H4 (cell line): ENCODE measurements at places on chromosomes 12 and 14.

DNA sequence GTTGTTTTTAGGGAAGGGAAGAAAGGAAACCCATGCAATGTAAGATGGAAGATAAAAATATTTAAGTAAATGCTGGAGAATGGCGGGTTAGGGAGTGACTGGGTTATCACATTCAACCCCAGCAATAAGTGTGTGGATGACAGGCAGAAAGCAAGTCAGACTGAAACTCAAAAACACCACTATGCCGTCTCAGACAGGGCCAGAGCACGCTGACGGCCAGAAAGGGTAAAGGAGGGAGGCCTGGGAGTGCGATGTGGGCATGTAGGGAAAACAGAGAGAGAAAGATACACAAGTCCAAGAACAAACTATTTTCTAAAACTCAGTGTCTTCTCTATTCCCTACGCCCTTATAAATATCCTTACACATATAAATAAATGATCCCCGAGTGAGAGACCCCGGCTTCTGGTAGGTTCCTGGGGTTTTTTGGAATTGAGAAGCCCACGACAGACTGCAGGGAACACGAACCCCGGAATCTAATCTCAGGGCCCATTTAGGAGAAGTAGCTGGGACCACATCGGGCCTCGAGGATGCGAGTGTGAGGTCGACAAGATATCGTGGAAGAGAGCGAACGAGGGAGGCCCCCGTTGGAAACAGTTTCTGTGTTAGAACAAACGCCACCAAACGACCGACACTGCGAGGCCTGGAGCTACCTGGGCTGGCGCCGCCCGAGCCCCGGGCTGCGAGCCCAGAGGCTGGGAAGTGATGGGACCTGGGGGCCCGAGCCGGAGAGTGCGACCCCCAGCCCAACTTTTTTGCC, 735 bp upstream of the OTX2 start:
- no peak for DNase-seq

DNA sequence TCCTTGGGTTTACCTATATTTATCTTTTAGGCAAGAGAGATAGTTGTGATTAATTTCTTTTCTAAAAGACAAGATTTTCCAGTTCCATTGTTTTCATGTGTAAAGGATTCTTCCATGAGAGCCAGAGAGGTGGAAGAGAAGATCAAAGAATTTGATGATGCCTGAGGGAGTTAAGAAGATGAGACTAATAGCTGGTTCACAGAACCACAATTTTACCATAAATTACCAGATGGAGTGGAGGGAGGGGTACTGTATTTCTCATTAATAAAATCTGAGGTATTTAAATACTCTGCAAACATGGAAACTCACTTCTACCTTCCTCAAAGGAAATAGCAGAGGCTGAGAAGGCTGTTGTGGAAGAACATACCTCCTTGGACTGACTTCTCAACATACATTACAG, 34.6 kb downstream of the ALKBH1 start:
- no peak for DNase-seq

DNA sequence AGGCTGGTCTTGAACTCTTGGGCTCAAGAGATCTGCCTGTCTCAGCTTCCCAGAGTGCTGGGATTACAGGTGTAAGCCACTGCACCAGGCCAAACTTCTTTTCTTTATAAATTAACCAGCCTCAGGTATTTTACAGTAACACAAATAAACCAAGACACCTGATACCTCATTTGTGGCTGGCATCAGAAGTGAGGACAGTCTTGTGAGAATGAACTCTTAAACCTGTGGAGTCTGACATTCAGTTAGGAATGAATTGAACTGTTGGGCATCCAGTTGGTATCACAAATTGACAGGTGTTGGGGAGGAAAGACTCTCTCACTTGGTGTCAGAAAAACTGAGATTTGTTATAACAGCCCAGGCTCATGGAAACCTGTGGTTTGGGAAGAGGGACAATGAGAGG, 120.5 kb downstream of the DENND5B start:
- no peak for DNase-seq

DNA sequence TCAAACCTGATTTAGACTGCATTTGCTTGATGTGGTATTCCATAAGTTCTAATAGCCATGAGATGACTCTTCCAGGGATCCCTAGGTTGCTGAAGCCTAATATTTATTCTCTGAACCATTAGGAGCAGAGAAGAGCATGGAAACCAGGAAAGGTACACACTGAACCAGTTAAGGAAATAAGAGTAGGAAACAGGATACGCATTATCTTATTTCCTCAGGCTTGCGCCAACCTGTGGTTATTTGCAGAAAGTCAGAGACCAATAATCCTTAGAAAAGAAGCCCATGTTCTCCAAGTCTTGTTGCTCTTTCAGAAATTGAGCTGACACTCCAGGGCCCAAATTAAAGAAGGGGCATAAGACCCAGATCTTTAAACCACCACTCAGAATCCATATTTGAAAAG, 41.8 kb upstream of the SMUG1 start:
- no peak for DNase-seq

- DNase-seq = no peak
Measured at GRCh38 chr14:99232714-99233214, 39.2 kb downstream of the BCL11B start.

- DNase-seq = no peak
Measured at GRCh38 chr12:2337031-2338010, 284.5 kb downstream of the CACNA1C start.

GRCh38 chr12:269191-269590, 6.6 kb upstream of the SLC6A13 start:
- no peak for DNase-seq

GRCh38 chr12:121172145-121172544, 37.8 kb upstream of the P2RX4 start:
- DNase-seq = no peak

DNA sequence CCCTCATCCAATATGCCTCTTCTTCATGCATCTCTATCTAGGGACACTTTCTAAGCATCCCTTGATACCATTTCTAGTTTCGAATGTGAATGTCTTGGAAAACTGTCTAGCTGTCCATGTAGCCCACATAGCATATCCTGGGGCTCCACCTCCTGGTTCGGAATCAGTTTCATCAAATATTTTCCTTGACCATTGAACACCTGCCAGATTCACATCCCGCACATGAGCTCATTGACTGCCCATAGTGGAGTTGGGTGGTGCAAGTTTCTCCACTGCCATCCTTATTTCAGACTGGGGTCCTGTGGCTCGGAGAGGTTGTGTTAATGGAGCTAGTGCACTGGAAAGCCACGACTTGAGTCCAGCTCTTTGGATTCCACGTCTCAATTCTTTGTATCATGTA, 58.6 kb upstream of the TMEM263 start:
- no peak for DNase-seq

DNA sequence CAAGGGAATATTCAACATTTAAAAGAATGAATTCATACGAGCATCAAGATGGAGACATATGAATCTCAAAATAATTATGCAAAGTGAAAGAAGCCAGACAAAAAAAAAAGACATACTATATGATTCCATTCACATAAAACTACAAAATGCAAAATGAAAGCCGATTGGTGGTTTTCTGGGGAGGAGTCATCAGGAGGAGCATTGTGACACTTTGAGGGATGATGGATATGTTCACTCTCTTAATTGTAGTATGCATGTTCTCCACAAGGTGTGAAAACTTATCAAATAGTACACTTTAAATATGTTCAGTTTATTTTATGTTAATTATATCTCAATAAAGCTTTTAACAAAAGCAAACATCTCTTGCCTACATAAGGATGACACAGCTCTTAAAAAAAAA, 13.5 kb downstream of the OLR1 start:
- DNase-seq = no peak

DNA sequence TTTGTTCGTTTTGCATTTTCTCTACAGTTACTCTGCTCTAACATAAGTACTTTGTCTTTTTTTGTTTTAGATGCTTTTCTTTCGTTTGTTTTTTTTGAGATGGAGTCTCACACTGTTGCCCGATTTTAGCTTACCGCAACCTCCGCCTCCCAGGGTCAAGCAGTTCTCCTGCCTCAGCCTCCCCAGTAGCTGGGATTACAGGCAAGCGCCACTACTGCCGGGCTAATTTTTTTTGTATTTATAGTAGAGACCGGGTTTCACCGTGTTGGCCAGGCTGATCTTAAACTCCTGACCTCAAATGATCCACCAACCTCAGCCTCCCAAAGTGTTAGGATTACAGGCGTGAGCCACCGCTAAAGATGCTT, 2.7 kb downstream of the DIP2B start:
- no peak for DNase-seq

DNA sequence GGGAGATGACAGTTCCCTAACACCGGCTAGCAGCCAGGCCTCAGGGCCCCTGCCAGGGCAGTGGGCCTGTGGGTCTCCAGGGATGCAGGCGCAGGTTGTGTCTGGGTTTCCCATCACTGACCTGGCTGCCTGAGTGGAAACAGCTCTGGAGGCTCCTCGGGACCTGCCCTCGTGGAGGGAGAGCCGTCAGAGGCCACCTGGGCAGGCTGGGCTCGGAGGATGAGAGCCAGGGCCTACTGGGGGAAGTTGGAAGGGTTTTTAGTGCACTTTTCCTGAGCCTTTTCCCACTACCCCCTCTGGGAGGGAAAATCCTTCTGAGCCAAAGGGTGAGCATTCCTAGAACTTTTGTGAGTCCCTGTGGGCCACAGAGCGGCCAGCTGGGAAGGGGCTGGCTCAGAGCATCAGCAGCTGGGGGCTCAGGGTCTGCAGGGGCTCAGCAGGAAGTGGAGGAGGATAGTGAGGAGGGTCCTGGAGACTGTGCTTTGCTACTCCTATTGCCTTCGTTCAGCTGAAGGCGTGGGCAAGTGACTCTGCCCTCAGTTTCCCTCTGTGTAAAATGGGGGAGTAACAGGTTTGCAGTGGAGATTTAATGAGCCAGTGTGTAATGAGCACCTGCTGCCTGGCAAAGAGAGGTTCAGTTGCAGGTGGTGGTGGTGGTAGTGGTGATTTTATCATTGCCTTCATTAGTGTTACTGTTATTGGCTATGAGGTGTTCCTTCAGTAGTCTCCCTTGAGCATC, 1.8 kb downstream of the SH2B3 start:
- no peak for DNase-seq

GRCh38 chr14:100051543-100051942, 13.7 kb upstream of the EVL start:
- DNase-seq = no peak

GRCh38 chr12:98651328-98651727, 6.2 kb downstream of the APAF1 start:
- DNase-seq = no peak

GRCh38 chr12:12686925-12687324, 9.1 kb downstream of the GPR19 start:
- no peak for DNase-seq

GRCh38 chr12:53223389-53224060, 8.5 kb downstream of the RARG start:
- no peak for DNase-seq

DNA sequence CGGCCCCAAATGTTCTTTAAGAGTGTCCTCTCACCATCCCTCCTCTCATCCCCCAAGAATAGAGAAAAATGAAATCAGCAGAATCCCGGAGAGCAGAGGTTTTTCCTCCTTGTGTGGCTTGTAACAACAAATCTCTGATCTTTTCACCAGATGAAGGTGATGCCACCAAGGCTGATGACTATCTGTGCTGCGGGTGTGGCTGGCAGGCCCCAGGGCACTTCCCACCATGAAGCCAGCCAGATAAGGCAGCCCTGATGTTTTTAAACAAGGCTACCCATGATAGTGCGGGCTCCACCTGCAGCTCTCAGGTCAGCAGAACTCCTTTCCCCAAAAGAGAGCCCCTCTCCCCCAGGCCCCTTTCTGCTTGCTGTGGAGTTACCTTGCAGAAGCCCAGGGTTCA, 58.0 kb upstream of the PARP11 start:
- DNase-seq = no peak

GRCh38 chr12:47207340-47207717, 127.6 kb upstream of the AMIGO2 start:
- no peak for DNase-seq

DNA sequence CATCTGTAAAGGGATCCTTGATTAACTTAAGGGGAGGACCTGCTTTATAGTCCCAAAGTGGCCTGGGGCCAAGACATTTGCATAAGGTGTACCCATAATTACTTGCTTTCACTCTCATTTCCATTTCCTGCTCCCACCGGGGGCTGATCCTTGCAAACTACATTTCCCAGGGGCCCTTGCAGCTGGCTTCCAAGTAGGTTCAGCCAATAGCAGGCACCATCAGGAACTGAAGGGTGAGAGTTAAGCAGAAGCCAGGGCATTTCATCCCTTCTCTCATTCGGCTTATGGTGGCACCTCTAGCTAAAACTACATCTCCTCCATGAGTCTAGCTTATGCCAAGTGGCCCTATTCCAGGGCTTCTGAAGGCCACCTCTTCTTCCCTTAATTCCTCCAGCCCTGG, 88.8 kb downstream of the CCDC60 start:
- no peak for DNase-seq

DNA sequence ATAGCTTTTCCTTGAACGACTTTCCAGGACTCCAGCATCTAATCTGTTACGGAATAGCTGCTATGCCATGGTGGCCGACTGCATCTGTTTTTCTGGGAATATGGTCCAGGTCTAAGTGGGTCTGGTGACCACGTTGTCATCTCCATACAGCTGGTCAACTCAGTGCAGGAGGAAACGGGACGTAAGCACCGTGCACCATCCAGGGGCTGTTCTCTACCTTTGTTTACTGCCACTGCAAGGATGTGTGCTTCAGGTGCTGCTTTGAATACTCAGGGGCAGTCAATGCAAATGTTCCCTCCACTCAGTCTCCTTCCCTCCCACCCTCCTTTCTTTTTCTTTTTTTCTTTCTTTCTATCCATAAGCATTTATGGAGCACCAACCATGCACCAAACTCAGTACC, 648.2 kb downstream of the VRK1 start:
- no peak for DNase-seq

- peak; percentile 68 for DNase-seq
Measured at GRCh38 chr14:103801459-103801858, 45.9 kb downstream of the PPP1R13B start.

GRCh38 chr12:89768586-89769482, 60.2 kb upstream of the ATP2B1 start:
- DNase-seq = peak; percentile 90

GRCh38 chr14:68359837-68360552, 432.9 kb downstream of the ZFP36L1 start:
- DNase-seq = no peak

GRCh38 chr12:57216014-57216911, at the start of gene NXPH4:
Gene NXPH4 (plus strand): TSS chr12:57216794. CDS start chr12:57216970, 176 bp downstream.
- no peak for DNase-seq

- no peak for DNase-seq
Measured at GRCh38 chr12:79301181-79301580, 389.6 kb downstream of the PAWR start.

- peak; percentile 49 for DNase-seq
Measured at GRCh38 chr12:67910360-67911274, 78.6 kb upstream of the IFNG-AS1 start.

GRCh38 chr14:22549324-22549962, 39.6 kb downstream of the DAD1 start:
- DNase-seq = no peak

- no peak for DNase-seq
Measured at GRCh38 chr14:23023022-23023794, 11.5 kb downstream of the PSMB5 start.

DNA sequence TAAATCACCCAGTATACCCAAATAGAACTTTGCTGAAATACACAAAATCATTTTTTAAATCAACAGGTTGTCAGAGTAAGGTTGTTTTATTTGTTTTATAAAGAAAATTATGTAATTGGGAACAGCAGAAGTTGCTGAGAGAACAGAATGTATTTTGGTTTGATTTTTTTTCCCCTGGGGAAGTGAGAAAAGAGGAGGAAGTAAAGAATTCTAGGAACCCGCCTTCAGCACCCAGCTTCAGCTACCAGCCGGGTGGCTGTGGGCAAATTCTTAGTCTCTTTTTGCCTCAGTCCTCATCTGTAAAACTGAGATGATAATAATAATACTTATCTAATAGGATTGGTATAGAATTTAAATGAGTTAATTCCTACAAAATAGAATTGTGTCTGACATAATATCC, 119.4 kb downstream of the SRGAP1 start:
- DNase-seq = no peak

- DNase-seq = no peak
Measured at GRCh38 chr12:91387461-91388134, 205.0 kb upstream of the DCN start.
